Right lung (tissue), 10 donors: ENCODE measurements at places on chromosomes 16 and 17.

- DNase-seq, result no peak
Measured at GRCh38 chr17:56845934-56846333, 12.0 kb downstream of the DGKE start.

DNA sequence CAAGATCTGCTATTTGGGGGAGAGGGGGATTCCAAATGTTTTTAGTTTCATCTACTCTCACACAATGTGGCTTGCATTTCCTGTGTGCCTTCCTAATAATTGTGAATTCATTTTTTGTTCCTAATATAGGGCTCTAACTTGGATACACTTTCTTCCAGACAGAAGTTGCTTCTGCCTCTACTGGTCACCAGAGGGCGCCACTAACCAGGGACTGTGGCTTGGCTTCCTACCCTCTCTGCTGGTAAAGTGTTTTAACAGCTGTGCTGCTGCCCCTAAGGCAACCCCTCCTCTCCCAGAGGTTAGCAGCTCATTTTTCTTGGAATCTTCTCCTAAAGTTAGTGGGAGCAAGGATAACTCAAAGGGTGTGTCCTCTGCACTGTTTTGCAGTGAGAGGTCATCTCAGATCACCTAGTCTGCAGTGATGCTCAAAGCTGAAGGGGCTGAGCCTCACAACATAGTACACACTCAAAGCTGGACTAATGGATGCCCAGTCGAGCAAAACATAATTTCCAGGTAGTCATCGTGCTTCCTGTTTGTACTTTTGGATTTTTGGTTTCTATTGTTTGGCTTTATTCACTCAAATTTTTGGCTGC is 5.0 kb upstream of the PRSS54 start:
- no peak for DNase-seq

DNA sequence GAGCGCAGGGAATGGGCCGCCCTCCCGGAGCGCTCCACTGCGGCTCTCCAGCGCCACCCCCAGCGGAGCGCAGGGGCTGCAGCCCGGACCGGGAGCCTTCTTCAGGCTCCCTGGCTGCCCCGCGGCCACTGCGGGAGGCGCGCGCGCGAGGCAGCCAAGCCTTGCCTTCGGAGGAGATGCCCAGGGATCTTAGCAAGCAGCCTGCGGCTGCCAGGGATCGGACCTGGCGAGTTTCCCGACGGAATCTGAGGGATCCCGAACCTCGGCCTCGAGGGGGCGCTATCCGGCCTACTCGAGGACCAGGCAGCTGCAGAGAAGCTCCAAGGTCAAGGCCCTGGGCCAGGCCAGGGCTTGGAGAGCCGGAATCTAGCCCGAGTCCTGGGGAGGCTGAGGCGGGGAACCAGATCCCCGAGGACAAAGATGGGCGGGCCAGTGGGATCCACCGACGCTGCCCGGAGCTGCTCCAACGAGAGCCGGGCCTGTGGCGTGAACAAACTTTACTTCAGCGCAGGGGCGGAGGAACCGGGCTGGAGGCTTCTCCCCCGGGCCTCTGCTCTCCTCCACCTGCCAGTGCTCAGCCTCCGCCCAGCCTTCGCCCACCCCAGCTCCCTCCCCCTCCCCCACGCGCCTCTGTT is at the start of gene IRX6:
IRX6 (plus strand) TSS at position 567 of the 635 bp plus-strand sequence. CDS start 889 bp downstream, outside the sequence.
- peak; percentile 43 for DNase-seq

- no peak for DNase-seq
Measured at GRCh38 chr16:12546918-12547607, 256.6 kb downstream of the CPPED1 start.

- DNase-seq, result no peak
Measured at GRCh38 chr17:79631640-79632431, 21.0 kb upstream of the RBFOX3 start.

- DNase-seq, result no peak
Measured at GRCh38 chr16:8679151-8679550, 4.7 kb downstream of the ABAT start.

DNA sequence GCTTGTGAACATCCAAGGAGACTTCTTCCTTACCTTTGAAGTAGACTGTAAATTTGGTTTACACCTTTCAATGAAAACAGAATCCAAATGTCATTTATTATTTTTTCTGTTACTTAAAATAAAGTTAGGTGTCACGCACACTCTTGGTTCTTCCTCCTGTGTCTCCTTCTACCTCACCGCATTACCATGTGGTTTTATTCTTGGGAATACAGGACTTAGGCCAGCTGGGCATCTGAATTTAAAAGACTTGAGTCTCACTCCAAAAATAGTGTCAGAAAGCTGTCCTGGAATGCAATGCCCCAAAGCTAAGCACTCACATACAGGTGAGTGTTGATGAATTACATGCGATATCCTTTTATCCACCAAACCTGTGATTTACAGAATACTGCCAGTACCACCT is 66.4 kb downstream of the MAF start:
- no peak for DNase-seq

DNA sequence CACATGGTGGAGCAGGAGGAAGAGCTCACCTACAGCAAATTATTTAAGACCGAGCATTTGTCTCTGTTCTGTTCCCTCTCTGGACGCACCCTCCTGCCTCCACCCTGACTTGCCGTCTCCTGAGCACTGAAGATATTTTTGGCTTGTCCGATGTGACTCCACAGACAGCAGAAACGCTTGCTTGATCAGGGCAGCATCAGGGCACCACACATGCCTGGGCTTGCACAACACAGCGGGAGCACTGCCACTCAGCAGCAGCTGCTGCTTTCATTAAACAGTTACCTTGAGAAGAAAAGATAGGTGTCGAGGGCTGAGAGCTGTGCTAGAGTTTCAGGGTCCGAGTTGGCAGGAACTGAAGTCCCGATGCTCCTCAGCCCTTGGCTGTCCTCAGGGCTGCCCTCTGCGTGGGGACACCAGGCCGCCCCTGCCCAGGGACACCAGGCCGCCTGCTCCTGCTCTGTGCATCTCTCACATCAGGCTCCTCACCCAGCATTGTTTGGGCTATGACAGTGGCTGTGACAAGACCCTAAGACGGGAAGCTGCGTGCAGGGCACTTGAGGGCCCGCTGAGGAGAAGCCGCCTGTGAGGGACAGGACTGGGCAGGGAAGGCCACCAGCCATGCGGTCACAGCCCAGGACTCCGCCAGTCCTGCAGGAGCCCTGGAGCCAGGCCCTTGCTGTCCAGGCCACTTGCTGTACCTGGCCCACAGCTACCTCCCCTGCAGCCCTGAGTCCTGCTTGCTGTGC is 21.3 kb upstream of the CDH15 start:
- DNase-seq, result no peak

GRCh38 chr17:57563958-57564357 is 181.1 kb downstream of the CCDC182 start:
- no peak for DNase-seq

- no peak for DNase-seq
Measured at GRCh38 chr17:78996781-78997201, 12.8 kb downstream of the CANT1 start.

GRCh38 chr16:49492896-49493626 is 119.5 kb downstream of the C16orf78 start:
- no peak for DNase-seq

DNA sequence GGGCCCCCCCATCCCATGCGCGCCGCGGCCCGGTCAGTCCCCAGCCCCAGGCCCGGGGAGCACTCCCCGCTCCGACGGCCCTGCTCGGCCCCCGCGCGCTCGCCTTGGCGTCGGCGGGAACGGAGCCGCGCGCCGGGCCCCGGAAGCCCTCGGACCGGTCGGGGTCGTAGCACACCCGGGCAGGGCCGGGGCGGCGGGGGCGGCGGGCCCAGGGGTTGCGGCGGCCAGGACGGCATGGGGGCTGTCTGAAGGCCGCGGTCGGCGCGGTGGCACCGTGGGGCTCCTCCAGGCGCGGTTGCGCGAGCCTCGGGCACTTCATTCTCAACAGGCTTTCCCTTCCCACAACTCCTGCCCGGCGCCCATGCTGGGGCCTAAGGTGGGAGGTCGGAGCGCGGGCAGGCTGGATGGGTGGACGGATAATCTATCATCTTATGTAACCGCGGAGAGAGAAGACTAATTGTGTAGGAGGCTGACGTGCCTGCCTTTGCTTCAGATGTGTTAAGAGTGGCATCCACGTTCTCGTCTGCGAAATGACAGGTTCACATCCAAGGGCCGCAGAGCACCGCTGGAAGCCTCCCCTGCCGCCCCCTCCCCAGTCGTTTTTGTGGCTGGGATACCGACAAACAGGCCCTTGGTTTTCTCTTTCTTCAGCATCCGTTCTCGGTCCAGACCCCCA is 708 bp downstream of the BAIAP2 start:
- no peak for DNase-seq

DNA sequence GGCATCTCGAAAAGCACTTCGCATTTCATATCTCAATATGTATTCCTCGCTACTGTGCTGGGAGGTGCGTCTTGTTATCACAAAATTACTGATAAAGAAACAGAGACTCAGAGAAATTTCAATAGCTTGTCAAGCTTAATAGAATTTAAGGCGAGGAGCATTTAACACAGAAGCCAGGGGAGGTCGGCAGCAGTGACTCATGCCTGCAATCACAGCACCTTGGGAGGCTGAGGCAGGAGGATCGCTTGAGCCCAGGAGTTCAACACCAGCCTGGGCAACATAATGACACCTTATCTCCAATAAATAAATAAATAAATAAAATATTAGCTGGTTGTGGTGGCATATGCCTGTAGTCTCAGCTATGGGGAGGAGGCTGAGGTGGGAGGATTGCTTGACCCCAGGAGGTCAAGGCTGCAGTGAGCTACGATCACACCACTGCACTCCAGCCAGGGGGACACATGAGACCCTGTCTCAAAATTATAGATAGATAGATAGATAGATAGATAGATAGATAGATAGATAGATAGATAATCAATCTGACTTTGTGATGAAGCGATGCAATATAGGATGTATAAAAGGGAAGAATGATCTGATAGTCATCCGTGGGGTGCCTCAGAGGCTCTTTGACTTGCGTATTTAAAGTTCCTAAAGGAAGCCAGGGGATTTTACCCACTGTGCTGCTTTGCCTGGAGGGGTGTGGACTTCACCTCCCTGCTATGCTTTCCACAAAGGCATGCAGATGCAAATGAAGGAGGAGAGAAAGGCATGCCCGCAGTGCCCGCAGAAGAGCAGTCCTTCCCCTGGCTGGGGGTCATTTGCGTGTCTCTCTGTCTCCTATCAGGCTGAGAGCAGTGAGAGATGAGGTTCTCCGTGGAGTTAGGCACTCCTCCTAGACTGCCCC is 15.9 kb upstream of the USP10 start:
- DNase-seq, result no peak

DNA sequence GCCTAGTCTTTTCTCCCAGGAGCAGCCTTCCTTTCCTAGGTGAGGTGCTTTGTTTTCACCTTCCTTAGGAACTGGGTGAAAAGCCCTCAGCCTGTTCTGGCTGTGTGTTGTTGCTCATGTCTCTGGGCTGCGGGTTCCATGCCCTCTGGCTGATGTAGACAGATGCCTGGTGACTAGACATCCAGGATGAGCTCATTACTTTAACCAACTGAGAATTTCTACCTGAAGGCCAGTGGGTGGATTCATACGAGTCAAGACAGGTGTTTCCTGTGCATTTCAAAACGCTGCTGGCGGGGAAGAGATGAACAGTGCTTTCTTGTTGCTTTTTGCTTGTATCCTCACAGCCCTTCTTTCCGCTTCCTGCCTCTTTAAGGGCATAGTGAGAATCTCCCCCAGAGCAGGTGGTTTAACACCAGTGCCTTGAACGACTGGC is 22.3 kb downstream of the SAP30BP start:
- no peak for DNase-seq

- DNase-seq, result no peak
Measured at GRCh38 chr16:88759245-88759975, 25.6 kb downstream of the PIEZO1 start.

DNA sequence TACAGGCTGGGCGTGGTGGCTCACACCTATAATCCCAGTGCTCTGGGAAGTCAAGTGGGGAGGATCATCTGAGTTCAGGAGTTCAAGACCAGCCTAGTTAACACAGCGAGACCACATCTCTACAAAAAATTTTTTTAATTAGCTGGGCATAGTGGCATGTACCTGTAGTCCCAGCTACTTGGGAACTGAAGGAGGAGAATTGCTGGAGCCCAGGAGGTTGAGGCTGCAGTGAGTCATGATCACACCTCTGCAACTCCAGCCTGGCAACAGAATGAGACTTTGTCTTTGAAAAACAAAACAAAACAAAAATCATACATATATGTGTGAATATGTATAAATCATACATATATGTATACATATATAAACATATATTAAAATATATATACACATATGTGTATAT is 54.1 kb upstream of the MARCHF10 start:
- DNase-seq, result no peak

DNA sequence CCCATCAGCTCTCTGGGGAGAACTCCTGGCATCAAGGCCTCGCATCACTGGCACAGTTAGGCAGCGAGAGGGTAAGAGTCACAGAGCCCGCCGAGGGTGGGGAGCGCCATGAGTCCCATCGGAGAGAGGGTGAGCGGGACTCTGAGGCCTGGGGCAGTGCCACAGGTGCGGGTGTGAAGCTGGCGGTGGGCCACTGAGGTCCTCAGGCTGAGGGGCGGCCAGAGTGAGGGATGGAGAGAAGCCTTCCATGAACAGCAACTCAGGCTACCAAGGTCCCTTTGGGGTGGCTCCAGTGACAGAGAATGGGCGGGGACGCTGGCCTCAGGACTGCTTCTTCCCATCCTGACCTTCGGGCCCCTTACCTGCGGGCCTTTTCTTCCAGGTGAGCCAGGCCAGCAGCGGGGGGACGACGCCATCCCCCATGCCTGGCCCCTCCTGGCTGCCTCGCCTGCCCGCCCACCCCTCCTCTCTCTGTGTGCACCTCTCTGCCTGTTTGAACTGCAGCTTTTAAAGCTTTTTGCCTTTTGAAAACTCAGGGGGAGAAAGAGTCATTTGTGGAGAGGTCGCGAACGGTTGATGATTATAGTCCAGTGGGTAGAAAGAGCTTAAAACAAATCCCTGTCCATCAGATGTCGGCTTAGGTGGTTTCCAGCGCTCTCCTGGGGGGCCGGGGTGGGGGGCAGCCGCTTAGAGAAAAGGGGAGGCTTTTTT is 149.3 kb upstream of the GSE1 start:
- DNase-seq, result no peak

- no peak for DNase-seq
Measured at GRCh38 chr16:51337662-51338061, 186.6 kb upstream of the SALL1 start.
